ENCODE measurements at places on chromosomes 6 and 20.

- DNase-seq, result no peak
Observed at GRCh38 chr20:56826705-56827665, 197.9 kb downstream of the TFAP2C start.

- DNase-seq, result no peak
Observed at GRCh38 chr6:111573131-111573883, 32.4 kb downstream of the TRAF3IP2 start.

DNA sequence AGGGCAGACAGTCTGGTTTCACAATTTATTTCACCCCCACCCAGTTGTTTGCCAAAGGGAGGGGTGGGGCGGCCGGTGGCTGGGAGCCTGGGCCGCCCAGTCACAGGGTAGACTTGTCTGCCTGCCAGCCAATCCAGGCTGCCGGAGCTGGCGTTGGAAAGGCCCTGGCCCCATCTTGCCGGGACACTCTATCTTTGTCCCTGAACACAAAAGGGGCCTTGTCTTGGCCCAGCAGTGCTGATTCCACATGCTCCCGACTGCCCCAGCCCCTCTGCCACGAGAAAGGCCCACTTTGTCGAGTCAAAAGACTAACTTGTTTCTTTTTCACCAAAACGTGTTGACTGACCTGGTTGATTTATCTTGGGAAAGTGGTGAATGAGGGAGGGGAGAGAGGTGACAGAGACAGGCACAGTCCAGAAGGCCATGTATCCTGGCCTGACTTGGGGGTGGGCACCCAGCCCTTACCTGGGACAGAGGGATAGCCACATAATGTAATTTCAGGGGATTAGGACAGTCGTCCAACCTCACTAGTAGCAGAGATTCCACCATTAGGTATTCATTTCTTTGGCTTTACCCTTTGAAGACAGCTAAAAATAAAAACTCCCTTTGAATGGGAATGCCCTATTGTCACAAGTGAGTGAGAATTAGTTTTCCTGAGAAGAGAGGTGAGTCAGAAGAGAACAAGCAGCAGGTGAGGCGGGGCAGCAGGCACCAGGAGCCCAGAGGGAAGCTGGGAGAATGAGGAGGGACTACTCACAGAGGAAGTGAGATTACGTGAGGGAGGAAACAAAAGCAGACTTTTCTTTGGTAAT lies 67.0 kb upstream of the SIRPA start:
- no peak for DNase-seq

- no peak for DNase-seq
Observed at GRCh38 chr6:111651185-111652034, 45.7 kb upstream of the TRAF3IP2 start.

GRCh38 chr20:60806354-60806753 lies 445.7 kb upstream of the CDH4 start:
- DNase-seq, result no peak

DNA sequence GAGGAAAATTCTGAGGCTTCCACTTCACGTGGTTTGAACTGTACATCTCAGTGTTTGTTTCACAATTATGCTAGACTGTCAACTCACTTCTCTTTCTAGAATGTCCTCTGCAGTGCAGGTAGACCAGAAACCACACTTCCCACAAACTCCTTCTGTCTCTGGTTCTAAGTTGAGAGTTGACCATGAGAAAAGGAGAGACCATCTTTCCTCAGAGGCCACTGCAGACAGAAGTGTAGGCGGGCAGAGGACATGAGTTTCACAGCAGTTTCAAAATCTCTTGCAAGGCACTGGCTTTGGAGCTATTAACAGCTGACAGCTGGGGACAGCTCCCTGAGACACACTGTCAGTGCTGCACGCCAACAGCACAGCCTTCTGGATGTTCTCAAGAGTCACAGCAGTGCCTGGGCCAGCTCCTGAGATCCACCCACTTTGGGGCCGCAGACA lies 55.4 kb upstream of the MOXD1 start:
- no peak for DNase-seq

DNA sequence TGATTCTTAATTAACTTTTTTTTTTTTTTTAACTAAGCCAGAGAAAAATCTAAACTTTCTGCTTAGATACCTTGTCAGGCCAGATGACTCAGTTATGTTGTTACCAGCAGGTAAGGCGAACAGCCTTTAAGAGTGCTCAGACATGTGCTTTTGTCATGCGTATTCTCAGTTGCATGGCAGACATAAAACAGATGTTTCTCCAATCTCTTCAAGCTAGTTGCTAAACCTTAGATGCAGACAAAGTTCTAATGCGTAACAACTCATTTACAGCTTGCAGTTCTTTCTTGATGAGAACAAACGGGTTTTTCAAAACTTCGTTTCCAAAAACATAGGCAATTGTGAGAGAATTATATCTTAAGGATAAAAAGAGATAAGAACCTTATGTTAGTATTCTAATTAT lies 49.6 kb upstream of the GFRAL start:
- DNase-seq, result no peak

DNA sequence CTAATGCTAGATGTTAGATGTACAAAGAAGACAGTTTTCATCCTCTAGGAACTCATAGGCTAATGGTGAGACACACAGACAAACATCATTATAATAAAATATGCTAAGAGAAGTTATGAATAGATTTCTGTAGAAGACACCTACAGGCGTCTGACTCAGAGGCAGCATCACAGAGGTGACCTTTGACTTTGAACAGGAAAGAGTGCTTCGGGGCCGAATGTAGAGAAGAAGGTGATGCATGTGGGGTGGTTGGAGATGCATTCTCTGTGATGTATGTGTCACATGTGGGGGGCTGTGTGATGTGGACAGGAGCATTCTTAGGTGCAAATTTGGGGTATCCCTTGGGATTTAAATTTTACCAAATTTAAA lies 6.8 kb downstream of the GUCA1A start:
- DNase-seq, result no peak

DNA sequence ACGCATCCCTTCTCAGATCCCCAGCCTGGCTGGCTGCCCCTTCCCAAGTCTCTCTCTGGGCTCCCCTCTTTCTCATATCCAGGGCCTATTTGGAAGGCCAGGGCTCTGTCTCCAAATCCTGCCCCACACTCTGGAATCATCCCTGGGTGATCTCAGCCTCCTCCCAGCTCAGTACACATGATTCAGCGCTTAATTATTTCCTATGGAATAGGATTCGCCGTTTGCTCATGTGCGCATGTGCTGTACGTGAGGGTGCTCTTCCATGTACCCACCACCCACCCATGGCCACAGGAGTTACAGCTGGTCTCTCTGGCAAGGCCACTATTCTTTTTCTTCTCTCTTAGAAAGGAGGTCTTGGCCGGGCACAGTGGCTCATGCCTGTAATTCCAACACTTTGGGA lies 81.7 kb upstream of the FOXP4 start:
- DNase-seq, result no peak

DNA sequence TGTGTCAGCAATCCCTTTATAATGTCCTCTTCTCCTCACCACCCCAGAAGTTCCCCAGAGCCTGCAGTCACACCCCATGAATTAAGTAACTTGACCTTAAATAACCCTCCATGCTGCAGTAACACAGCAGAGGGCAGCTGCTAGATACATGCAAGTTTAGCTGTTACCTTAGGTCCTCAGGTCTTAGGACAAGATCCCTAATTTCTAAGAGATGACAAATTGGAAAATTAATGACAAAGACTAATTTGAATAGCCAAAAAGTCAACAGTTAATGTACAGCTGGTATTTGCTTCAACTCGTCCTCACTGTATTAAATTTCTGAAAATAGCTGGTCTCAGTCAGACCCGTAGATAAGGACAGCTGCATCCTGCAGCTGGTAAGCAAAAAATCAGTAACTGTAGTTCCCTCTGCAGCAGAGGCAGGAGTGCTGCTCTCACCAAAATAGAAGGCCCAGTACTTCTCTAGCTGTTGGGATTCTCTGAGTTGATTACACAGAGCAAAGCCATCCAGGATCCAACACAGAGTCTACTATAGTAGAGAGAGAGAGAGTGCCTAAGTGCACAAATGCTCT lies 62.4 kb downstream of the TNFRSF21 start:
- no peak for DNase-seq

DNA sequence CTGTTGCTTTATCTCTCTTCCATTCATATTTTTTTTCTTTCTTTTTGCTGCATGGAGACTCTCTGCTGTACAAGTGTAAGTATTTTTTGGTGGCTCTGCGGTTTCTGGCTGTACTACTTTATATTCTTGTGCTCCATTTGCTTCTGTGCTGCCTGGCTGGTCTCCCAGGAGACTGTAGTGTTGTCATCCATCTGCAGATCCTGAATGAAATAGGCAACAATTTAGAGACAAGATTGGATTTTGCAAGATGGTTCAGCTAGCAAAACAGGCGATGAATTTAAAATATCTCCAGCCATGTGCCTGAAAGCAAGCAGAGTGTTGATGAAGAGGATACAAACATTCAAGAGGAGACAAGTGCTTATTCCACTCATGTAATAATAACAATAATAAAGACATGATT lies 75.1 kb upstream of the SCGN start:
- no peak for DNase-seq

DNA sequence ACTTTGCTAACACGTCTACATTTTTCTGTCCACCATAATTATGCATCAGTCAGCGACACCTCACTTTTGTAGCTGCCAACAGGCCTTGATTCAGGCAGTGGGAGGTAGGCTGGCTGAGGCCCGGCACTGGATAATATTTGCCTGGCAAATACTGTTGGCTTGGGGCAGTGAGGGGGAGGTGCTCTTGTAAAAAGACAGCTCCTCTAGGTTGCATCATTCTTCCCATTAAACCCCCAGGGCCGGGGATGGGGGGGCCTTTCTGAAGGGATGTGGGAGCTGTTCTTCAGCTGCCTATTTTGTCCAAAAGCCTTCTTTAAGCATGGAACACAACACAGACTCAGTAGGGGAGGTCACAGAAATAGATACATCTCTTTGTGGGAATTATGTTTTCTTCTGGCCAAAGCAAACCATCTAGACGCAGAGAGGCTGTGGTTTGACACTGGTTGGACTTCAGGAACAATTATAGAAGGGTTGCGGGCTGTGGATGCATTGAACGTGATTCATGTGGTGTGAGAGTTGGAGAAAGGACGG lies 338.3 kb upstream of the NT5E start:
- no peak for DNase-seq
